ENCODE measurements at places on chromosomes 4 and X.
A peak's percentile ranks its signal among the peaks of the same experiment; 100 is the strongest.

GRCh38 chrX:6898371-6898770, 249.1 kb upstream of the STS start:
- DNase-seq = no peak

GRCh38 chr4:76830612-76830963, 67.4 kb downstream of the SOWAHB start:
- DNase-seq = no peak

GRCh38 chr4:149466446-149466845, 349.2 kb downstream of the IQCM start:
- DNase-seq = no peak

GRCh38 chr4:73589887-73590801, 30.1 kb downstream of the RASSF6 start:
- DNase-seq = no peak

GRCh38 chrX:122584981-122585380, 599.1 kb upstream of the GRIA3 start:
- no peak for DNase-seq

GRCh38 chrX:109936598-109936997, 66.3 kb upstream of the TMEM164 start:
- DNase-seq = no peak

DNA sequence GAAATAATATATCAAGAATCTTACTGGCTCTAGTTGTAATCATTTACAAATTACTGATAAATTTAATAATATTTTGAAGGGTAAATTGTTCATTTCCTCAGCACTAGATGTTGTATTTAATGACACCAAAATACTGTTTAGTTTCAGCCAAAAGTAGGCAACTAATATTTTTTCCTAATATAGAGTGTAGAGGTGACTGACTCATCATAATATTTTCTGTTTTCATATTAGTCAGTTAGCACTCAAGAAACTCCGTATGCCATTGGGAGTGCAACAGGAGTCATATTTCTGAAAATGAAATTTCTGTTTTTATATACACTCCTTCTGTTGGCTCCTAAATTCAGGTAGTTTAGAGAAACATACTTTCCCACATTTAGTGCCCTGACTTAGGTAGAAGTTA, 36.6 kb upstream of the PTPN13 start:
- no peak for DNase-seq

- DNase-seq = no peak
Observed at GRCh38 chrX:23501974-23502373, 165.3 kb upstream of the PRDX4 start.

GRCh38 chrX:63675716-63676115, 109.3 kb downstream of the ARHGEF9 start:
- no peak for DNase-seq

GRCh38 chr4:109433205-109434006, at the start of gene SEC24B:
Gene SEC24B, plus strand, starts transcription at chr4:109433815. Its CDS starts 55 bp downstream, at chr4:109433870.
- peak; percentile 69 for DNase-seq

GRCh38 chr4:133866328-133866699, 335.3 kb downstream of the PABPC4L start:
- no peak for DNase-seq

GRCh38 chr4:177879851-177880250, 437.6 kb upstream of the AGA start:
- DNase-seq = no peak

GRCh38 chr4:145920205-145920604, 18.4 kb downstream of the ZNF827 start:
- no peak for DNase-seq

- no peak for DNase-seq
Observed at GRCh38 chr4:84224522-84224921, 274.6 kb downstream of the NKX6-1 start.

DNA sequence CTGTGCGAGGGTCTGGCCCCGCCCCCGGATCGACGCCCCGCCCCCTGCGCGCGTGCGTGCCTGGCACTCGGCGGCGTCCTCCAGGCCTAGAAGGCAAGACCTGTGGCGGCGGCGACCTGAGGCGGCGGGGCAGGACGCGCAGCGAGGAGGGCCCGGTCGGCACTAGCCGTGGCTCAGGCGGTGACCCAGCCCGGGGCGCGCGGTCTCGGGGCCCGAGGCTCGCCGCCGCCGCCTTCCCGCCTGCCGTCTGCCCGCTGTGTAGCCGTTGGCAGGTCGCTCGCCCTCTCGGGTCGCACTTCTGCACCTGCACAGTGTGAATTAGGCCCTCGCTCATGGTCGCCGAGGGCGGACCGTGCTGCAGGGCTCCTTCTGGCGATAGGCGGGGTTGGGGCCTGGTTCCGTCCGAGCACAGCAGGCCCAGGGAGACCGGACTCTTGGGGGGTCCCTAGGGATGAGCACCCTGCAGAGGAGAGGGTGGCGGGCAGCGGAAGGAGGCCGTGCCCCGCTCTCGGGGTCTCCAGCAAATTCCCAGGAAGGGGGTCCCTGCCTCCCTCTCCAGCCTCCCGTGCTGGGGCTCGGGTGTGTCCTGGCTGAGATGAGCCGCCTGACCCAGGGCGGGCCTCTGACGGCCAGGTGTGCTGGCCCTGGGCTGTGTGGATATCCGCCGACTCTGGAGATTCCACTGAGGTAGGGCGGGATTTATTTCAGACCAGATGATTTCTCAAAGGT, 557 bp upstream of the FAM53A start:
- DNase-seq = no peak

- DNase-seq = no peak
Observed at GRCh38 chr4:102601586-102602227, 100.5 kb downstream of the NFKB1 start.
